Fibroblast of skin of left biceps (primary cell): ENCODE measurements at places on chromosomes 2 and 18.

DNA sequence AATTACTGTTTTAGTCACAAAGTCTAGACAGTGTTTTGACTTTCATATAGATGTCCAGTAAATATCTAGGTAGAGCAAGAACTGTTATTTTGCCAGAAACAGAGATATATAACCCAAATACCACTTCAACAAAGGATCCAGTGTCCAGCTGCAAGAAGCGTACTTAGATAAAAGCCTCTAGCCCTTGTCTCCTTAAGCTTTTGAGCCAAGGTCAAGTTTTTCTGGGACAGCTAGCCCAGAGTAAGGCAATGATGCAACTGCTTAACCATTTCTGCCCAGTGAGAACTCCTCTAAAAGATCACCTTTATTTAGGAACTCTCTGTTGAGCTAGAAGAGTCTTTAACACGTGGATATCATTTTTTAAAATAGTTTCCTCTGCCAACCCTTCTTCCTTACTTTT, 1424.9 kb upstream of the NXPH2 start:
- no peak for DNase-seq

GRCh38 chr2:172947461-172948153, 128.0 kb upstream of the MAP3K20 start:
- DNase-seq: no peak

GRCh38 chr2:31813016-31813415, 197.8 kb downstream of the MEMO1 start:
- DNase-seq: no peak

DNA sequence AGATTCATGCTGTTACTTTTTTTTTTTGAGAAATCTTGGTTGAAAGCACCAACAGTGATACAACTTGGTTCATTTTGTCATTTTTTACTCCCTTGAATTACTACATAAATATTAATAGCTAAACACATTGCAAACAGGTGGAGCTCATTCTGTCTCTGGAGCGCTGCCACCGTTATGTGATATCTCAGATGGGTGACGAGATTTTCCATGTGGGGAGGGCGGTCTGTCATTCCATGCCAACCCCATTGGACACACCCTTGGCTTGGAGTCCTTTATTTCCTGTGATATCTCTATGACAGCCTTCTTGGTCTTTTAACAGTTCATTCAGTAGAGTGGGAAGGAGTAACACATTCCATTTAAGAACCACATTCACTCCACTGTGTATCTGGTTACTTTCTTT, 794.8 kb downstream of the SATB2 start:
- no peak for DNase-seq

DNA sequence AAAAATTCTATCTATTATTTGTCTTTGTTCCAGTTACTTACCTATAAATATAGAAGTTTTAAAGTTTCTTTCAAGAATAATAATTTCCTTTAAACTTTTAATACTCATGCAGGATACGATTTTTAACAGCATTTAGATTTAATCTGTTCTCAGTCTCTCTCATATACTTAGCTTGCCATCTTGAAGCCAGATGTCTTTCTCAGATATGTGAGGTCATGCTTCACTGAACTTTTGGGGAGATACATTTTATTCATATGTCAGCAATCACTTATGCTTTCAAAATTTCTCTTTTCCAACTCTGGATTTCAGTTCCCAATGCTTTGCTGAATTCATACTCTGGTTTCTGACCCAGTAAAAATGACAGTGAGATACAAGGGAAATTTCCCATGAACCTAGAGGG, 66.5 kb upstream of the CCDC178 start:
- peak; percentile 18 for DNase-seq

- no peak for DNase-seq
Observed at GRCh38 chr18:40017021-40017420, 1938.0 kb upstream of the PIK3C3 start.

DNA sequence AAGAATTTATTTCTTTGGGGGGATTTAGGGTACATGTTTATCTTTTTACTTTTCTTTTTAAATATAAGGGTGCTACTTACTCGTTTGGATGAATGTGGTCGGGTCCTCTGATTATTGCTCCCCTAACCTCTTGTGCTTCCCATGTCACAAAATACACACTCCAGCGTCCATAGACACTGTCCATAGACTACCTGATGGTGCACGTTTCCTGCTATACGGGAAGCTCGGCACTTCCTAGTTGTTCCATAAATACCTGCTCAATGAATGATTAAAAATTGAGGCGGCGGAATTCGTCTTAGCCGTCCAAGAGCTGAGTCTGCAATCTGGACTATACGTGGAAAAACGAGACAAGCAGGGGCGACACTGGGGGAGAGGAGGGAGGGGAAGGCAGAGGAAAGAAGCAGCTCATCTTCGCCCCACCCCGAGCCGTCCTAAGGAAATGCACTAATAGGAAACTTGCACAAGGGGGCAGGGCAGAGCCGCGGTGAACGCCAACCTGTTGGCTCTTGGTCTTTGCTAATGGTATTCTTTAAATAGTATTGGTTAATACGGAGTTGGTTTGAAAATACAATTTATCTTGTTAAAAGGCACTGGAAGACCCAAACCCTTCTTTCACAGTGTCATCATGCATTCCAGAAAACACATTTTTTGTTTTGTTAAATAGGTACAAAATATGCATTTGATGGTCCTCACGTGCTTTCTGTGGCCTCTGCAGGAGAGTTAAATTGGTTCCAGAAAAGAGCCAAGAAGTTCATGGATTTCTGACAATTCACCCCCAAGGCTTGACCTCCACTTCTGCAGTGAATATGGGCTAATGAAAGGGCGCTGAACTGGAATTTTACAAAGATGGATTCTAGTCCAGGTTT, 73.0 kb upstream of the KCTD1 start:
- DNase-seq: no peak

- no peak for DNase-seq
Observed at GRCh38 chr2:17621781-17622180, 81.3 kb downstream of the VSNL1 start.

DNA sequence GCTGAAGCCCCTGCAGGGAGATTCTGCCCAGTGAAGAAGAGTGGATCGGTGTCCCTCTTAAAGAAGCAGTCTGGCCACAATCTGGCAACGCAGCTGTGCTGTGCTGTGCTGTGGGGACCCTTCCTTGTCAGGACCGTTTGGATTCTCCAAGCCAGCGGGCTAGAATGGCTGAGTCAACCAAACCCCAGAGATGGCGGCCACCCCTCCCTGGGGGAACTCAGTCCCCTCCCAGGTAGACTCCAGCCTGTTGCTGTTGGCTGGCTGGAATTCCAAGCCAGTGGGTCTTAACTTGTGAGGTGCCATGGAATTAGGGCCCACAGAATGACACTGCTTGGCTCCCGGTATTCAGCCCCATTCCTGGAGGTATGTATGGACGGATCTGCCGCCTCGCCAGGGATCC, 62.3 kb downstream of the MMADHC start:
- no peak for DNase-seq

DNA sequence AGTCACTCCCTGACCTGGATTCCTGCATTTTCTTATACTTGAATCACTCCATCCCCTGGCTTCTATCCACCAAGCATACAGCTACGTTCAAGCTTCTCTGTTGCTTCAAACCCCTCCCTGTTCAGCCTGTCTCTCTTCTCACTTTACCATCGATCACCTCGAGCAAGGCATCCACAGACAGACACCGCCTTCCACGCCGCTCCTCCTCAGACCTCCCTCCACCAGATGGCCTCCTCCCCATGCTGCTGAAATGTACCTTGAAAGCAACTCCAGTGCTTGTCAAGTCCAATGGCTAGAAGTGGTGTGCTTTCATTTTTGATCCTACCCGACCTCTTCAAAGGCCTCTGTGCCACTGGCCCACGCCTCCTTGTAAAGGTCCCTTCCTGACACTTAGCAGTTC, 131.3 kb upstream of the ACAA2 start:
- no peak for DNase-seq

GRCh38 chr18:12751503-12751884, 48.7 kb downstream of the PSMG2 start:
- DNase-seq: no peak

- DNase-seq: no peak
Observed at GRCh38 chr2:1898461-1899395, 154.4 kb upstream of the PXDN start.

GRCh38 chr18:577643-578375, 2.4 kb upstream of the CETN1 start:
- no peak for DNase-seq

DNA sequence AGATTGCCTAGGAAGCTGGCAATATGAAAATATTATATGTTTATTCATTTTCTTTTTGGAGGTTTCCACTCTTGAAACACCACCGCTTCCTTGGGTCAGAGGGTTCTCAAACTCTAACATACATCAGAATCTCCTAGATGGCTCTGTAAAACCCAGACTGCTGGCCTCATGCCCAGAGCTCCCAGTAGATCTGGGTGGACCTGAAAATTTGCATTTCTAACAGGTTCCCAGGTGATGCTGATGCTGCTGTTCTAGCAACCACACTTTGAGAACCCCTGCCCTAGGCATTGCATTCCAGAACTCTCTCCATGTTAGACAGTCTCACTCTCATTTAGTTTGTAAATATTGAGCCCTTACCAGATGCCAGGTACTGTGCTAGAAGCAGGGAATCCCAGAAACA, 139.4 kb downstream of the FAM210A start:
- no peak for DNase-seq

GRCh38 chr2:207333599-207334300, 168.0 kb upstream of the KLF7 start:
- DNase-seq: no peak
